ENCODE measurements at places on chromosomes 2 and 18.

GRCh38 chr2:21042958-21043743 is 722 bp downstream of the APOB start:
- DNase-seq, result peak; percentile 74

- peak; percentile 69 for DNase-seq
Observed at GRCh38 chr18:77057006-77057395, 75.6 kb downstream of the MBP start.

DNA sequence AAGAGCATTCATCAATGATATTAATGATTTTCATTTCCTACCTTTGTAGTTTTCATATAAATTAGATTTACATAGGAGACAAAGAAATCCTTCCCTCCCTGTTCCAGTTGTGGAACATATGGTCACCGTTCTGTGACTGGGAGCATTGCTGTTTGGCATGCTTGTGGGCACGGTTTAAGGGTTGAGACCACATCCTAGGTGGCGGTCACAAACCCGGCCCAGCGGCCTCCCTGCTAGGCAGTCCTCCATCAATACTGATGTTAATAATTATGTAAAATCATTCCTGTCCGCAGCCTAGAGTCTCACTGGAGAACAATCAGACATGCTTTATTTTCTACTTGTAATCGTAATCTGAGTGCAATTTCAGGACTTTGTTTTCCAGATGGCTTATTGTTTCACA is 117.9 kb downstream of the AGAP1 start:
- no peak for DNase-seq

DNA sequence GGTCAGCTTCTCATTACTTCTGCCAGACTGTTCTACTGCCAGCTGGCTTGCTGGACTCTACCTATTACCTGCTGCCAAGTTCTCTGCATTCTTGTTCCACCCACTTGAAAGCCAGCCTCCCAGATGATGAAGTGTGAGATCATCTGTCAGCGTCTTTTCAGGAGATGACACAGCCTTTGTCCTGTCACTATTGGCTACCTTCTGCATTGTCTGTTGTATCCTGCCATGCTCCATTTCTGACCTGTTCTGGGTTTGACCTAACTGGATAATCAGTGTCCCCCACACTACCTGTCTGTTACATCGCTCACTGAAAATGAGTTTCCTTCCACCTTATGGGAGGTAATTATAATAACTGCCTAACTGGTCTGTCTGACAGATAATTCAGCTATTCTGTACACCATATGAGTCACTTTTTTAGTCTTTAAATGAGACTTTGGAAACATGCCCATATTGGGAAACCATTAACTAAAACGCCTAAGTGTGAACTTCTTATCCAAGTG is 520.6 kb downstream of the METTL4 start:
- peak; percentile 22 for DNase-seq

DNA sequence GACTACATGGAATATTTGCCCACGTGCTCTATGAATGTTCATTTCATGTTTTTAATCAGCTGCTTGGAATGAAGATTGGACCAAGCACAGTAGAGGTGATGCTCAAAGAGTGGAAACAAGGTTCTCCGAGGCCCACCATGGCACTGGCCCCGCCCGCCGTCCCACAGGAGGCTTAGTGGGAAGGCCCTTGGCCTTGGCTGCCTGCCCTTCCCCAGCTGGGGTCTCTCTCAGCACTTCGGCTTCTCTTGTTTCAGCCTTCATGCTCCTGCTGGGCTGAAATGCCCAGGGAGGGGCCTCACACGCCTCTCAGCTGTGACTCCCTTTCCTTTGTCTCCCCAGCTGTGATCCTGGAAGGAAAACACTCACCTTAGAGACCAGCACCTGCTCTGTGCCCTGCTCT is 833.2 kb downstream of the GALR1 start:
- DNase-seq, result no peak

DNA sequence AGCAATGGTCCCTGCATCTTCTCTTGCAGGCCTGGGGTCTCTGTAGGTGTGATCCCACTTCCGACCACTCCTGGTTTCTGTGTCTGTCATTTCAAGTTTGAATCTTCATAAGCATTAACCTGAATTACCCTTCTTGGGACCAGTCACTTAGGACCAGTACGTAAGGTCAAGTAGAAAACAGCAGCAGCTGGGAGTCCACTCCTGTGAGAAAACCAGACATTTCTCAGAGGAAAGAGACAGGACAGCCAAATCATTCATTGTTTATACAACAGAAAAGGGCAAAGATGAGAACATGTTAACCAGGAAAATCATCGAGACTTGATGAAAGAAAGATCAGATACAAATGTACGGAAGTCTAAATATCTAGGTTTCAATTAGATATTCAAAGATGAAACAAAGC is 163.0 kb downstream of the MREG start:
- DNase-seq, result no peak

DNA sequence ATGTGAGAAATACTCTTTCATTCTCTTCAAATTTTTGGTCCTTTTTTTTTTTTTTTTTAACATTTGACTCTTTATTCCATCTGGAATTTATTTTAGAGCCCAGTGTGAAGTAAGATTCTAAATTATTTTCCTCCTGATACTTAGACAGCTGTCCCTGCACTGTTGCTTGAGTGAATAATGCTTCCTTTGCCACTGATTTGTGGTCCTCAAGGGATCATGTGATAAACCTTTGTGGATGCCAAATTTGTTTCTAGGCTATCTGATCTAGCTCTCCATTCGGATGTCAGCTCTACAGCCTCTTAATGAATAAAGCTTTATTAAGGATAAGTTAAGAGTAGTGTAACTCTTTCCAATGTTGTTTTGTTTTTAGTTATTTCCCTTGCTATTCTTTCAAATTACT is 142.3 kb downstream of the SMAD7 start:
- DNase-seq, result no peak

- DNase-seq, result no peak
Observed at GRCh38 chr18:53629337-53629736, 595.1 kb downstream of the MBD2 start.

DNA sequence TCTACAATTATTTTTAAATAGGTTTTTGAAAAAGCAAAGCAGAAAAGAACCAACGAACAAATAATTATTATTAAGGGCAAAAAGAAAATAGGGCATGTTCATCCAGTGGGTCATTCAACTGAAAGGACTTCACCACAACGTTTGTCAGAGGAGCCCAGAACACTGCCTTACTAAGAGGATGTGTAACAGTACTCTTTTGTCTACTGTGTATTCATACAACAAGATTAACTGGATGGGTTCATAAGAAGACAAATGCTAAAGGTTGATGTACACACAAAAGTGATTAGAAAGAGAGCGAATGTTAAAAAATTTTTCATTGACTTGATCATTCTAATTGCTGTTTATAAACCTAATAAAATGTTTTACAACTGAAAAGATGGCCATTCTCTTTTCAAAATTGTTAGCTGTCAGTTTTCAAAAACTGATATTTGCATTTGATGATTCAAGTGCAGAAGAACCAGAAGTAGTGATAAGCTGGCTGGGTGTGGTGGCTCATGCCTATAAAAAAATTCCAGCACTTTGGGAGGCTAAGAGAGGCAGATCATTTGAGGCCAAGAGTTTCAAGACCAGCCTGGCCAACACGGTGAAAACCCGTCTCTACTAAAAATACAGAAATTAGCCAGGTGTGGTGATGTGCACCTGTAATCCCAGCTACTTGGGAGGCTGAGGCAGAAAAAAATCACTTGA is 33.1 kb downstream of the MGAT4A start:
- DNase-seq, result no peak

DNA sequence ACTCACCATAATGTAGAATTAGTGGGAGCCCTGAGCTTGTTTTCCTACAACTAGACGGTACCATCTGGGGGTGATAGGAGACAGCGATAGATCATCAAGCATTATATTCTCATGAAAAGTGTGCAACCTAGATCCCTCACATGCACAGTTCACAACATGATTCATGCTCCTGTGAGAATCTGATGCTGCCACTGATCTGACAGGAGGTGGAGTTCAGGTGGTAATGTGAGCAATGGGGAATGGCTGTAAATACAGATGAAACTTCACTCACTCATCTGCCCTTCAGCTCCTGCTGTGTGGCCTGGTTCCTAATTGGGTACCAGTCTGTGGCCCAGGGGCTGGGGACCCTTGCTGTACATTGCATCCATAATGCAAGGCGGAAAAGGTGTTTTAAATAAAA is 60.7 kb downstream of the USP34 start:
- no peak for DNase-seq

DNA sequence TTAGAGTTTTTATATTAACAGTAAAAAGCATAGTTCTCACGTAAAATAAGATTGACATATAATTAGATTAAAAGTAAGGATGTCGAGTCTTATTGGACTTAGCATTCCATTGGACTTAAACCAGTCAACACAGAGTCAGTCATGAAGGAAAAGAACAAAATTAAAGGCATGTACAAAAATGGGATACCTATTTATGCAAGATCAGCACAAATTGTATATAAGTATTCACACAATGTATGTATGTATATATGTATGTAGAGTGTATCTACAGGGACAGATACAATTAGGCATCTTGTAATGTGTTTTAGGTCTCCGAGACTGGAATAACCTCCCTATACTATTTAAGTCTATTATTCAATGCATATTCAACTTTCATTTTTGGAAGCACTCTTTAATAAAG is 419.1 kb downstream of the PARD3B start:
- DNase-seq, result no peak

DNA sequence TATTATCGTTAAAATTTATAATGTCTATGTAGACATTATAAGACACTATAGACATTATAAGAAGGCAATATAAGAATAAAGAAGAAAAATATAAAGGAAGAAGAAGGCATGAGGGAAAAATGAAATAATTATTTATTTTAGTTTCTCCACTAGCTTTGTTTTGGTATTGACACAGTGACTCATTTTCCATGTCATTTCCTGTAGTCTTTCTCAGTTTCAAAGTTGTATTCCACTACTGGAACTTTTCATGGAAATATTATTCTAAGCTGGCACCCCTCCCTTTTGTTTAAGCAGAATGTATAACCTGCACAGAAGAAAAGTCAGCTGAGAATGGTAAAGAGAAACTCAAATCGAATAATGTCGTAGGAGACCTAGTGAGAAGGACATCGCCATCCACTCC is 234.2 kb upstream of the NETO1 start:
- DNase-seq, result no peak

GRCh38 chr2:79717364-79718007 is 204.6 kb downstream of the CTNNA2 start:
- no peak for DNase-seq

GRCh38 chr2:72300147-72300684 is 152.6 kb upstream of the CYP26B1 start:
- DNase-seq, result no peak

- no peak for DNase-seq
Observed at GRCh38 chr18:26322890-26323653, 96.8 kb downstream of the TAF4B start.

DNA sequence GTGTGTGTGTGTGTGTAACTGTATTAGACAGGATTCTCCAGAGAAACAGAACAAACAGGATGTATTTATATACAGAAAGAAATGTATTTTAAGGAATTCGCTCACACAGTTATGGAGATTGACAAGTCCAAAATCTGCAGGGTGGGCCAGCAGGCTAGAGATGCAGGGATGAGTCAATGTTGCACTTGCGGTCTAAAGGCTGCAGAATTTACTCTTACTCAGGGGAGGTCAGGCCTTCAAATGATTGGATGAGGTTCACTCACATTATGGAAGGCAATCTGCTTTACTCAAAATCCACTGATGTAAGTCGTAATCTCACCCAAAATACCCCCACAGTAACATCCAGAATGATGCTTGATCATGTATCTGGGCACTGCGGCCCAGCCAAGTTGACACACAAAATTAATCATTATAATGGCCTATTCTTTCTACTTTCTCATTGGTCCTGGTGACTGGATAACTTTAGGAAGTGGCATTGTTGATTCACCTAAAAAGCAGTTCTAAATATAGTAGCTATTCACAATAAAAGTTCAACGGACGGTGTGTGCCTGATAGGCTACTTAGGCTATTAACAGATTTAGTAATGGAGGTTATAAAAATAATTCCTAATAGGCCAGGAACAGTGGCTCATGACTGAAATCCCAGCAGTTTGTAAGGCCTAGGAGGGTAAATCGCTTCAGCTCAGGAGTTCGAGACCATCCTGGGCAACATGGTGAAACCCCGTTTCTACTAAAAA is 40.6 kb upstream of the ACYP2 start:
- no peak for DNase-seq

- DNase-seq, result no peak
Observed at GRCh38 chr18:7908681-7909299, 341.7 kb downstream of the PTPRM start.

DNA sequence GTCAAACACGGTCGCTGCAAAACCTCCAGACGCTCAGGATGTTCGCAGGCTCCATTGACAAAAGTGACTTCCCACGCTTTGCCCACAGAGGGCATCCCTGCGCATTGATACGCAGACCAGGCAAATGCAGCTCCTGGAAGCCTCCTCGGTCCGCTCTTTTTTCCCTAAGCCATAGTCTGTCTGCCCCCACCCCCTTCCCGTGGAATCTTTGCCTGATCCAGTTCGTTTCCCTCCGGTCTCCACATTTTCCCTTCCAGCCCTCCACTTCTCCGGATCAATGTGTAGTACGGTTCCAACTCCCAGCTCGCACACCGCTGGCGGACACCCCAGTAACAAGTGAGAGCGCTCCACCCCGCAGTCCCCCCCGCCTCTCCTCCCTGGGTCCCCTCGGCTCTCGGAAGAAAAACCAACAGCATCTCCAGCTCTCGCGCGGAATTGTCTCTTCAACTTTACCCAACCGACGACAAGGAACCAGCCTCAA is at the start of gene DCC:
Gene DCC, plus strand, starts transcription at position 307 of the 481 bp plus-strand sequence. CDS start 591 bp downstream, outside the sequence.
- peak; percentile 4 for DNase-seq

- no peak for DNase-seq
Observed at GRCh38 chr2:159449504-159450124, 163.1 kb upstream of the WDSUB1 start.

DNA sequence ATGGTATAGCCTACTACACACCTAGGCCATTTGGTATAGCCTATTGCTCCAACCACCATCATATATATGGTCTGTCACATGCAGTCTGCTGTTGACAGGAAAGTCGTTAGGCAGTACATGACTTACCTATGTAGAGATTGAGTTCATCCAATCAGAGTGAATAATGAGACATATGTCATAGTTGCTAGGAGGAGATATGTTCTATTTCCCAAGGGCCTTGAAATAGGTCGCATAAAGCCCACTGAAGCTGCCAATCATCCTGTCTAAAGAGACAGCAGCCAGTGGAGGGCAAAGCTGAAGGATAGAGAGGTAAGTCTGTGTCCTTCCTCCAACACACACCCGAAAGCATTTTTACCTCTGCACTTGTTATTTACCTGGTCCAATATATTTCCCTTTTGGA is 263.4 kb downstream of the PTPRM start:
- DNase-seq, result peak; percentile 40

GRCh38 chr18:73895701-73896100 is 251.9 kb downstream of the FBXO15 start:
- DNase-seq, result no peak

Data from NB4 (cell line).